ENCODE measurements at places on chromosomes 3 and 15. TPM values are rescaled to one million over a fixed set of nuclear protein-coding genes. Genes with fewer than 3 reads are reported as not detected.

The C3orf85 gene
- not detected for total RNA-seq

The ZPLD1 gene
- total RNA-seq = 0.19 TPM

The CACNA2D3 gene
- total RNA-seq = 0.85 TPM

The CHSY1 gene
- total RNA-seq = 84.7 TPM

The ATP8B4 gene
- total RNA-seq = 0.19 TPM

The CCDC191 gene
- total RNA-seq = 1.3 TPM

The MGA gene
- 48.2 TPM for total RNA-seq

The GXYLT2 gene
- 13.6 TPM for total RNA-seq

The NOX5 gene
- total RNA-seq = under 0.01 TPM

The IGSF11 gene
- 0.56 TPM for total RNA-seq

The ADAMTSL3 gene
- 0.38 TPM for total RNA-seq

The AP4E1 gene
- total RNA-seq = 18.6 TPM

The TEX55 gene
- total RNA-seq = not detected

The ZNF80 gene
- not detected for total RNA-seq

The GOLIM4 gene
- total RNA-seq = 89.4 TPM

The NCK1 gene
- 57.2 TPM for total RNA-seq

The EXD1 gene
- total RNA-seq = not detected

The GRK7 gene
- total RNA-seq = not detected

The TICRR gene
- 3.7 TPM for total RNA-seq

The CCR8 gene
- total RNA-seq = not detected

The AEN gene
- total RNA-seq = 54.7 TPM

The TRPM1 gene
- total RNA-seq = not detected

The IFT80 gene
- total RNA-seq = 36.8 TPM

The PLSCR5 gene
- not detected for total RNA-seq

The IL5RA gene
- total RNA-seq = not detected

The C15orf62 gene
- total RNA-seq = not detected

The STRA6 gene
- total RNA-seq = 2.5 TPM
